ENCODE measurements at places on chromosomes 2 and 18.

DNA sequence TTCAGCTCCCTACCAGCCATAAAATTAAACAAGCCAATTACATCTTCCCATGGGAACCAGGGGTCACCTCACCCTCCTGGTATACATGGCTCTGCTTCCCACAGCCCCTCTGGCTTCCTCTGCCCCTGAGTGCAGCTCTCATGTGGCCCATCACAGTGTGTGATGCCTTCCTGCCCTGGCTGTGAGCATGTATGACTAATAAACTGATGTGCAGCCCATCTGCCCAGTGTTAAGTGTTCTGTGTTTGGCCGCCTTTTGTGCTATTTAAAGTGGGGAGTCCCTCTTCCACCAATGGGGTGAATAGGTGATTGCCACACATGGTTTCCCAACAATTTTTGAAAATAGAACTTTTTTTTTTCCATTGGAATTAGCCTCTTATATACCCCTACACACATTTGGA is 87.7 kb upstream of the PIEZO2 start:
- DNase-seq: no peak

GRCh38 chr2:41907141-41907540 is 140.7 kb upstream of the PKDCC start:
- DNase-seq: no peak

GRCh38 chr2:26164231-26164630 is 8.7 kb upstream of the GAREM2 start:
- no peak for DNase-seq

GRCh38 chr2:25257032-25257552 is 84.6 kb downstream of the DNMT3A start:
- DNase-seq: no peak

DNA sequence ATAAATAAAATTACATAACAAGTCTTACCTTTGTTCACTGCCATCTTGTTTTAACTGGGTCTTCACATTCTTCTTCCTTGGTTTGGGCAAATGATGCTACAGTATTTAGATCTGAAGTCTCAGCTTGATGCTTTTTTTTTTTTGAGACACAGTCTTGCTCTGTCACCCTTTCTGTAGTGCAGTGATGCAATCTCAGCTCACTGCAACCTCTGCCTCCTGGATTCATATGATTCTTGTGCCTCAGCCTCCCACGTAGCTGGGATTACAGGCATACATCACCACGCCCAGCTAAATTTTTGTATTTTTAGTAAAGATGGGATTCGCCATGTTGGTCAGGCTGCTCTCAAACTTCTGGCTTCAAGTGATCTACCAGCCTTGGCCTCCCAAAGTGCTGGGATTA is 53.2 kb upstream of the MAT2A start:
- no peak for DNase-seq

DNA sequence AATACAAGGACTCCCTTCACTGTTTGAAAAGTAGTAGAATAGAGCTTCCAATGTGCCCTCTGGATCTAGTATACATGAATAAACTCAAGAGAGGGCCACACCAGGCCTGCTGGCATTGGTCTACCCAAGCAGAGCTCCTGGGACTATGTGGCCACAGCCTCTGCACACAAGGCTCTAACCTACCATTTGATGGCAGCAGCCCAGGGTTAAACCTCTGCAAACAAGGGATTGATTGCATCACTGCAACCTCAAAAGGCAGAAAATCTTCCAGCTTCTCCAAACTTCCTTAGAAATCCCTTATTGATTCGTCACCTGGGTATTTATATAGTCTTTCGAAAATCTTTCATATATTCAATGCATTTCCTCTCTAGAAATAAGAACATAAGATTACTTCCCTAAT is 147.6 kb upstream of the SETBP1 start:
- no peak for DNase-seq

- no peak for DNase-seq
These were observed 943 bp downstream of the INPP5D start for GRCh38 chr2:233060980-233061590.

DNA sequence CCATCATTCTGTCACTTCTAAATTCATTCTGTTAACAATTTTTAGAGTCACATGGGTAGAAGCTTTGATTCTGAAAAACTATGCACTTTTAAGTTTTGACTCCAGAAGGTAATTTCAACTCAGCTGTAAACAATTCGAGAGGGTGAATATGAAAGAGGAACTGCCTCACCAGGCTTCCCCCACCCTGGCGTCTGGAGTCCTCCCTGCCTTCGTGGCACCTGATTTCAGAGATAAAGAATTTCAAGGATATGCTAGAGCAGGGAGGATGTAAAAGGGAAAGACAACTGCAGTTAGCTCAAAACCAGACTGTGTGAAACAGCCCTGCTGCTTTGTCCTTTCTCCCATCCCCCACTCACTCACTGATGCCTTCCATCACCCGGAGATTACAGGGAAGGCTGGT is 40.7 kb downstream of the ONECUT2 start:
- no peak for DNase-seq

DNA sequence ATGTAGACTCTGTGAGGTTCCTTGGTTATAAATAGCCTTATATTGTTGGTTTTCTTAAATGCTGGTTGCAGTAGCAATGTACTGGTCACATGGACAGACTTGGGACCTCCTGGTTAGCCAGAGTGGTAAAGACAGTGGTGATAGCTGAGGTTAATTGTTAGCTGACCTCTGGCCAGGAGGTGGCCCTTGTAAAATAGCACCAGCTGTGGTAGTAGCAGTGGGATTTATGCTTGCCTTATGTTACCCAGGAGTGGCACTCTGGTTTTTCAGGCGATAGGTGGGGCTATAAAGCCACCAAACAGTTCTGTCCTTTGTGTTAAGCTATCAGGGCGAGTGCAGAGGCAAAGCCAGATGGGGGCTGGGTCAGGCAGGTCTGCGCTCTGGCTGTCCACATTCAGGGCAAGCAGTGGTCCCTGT is 94.8 kb upstream of the SRD5A2 start:
- DNase-seq: no peak

DNA sequence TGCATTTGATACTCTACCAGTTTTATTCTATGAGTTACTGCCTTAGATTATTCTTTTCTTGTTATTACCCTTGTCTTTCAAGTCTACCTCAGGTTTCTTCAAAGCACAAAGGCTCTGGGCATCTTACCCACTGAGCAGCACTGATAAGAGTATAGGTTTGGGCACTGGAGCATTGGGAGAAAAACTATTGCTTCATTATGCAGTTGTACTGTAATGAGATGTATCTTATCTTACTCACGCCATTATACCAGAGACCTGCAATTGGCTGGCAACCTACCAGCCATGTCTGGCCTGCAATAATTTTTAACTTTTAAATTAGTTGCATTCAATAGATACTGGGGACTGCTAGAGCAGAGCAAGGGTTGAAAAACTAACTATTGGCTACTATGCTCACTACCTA is 18.9 kb upstream of the SRBD1 start:
- DNase-seq: no peak

DNA sequence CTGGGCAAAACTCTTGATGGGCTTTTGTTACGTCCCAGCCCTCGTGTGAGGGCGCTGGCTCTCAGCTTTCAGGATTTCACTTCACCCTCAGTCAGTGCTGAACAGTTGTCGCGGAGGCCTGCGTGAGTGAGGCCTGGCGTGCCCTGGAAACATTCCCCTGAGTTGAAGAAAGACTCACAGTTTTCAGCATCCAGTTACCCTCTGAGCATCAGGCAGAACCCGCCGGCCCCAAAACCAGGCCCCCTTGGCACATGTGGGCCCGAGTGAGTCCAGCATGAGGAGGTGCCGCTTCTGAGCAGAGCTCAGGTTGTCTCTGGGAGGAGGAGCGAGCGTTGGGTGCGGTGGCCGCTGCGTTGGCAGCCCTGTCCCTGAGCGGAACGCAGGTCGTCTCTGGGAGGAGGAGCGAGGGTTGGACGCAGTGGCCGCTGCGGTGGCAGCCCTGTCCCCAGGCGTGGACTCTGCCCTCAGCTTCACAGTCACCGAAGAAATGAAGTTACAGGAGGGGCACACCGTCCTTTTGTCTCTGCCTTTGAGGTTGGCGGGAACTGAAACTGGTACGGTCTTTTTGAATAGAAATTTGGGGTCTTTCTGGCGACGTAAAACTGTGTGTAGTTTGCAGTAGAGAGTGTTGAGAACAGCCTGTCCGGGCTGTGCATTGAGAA is at the start of gene NEU4:
TSS of gene NEU4 (plus strand) at position 473 of the 662 bp plus-strand sequence. CDS start 5,292 bp downstream, outside the sequence.
- DNase-seq: no peak

- no peak for DNase-seq
These were observed 10.0 kb downstream of the INPP4A start for GRCh38 chr2:98454500-98455235.

DNA sequence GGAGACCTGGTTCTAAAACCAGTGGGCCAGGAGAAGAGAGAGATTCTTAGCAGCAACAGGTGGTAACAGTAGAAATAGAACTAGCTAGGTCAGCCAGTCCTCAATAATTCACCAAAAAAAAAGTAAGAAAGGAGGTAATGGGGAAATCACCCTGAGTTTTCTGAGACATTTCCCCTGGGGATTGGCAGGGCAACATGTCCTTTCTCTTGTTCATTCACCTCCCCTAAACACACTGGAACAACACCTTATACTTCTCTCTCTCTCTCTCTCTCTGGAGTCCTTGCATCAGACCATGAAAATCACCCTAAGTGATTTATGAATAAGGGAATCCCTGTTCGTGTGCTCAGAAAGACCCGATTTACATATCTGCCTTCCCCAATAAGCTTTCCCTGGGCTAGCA is 64.8 kb downstream of the COX7A2L start:
- DNase-seq: no peak

- no peak for DNase-seq
These were observed 15.3 kb downstream of the VIT start for GRCh38 chr2:36711741-36712314.

- DNase-seq: no peak
These were observed 122.2 kb downstream of the INHBB start for GRCh38 chr2:120468136-120468535.

DNA sequence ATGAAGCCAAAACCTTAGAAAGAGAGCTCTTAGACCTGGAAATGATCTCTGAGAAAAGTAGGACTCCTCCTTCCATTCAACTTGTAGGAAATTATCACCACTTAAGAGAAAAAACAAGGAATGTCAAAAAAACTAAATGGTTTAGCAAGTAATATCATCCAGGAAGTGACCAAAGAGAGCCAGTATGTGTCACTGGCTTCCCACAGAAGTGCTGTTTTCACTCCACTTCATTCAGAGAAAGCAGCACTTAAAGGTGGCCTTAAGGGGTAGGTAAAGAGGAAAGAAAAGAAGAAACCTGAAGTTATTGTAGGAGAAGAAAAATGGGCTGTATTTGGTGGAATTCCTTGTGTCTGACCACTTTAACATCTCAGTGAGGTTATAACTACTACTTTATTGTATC is 414.4 kb upstream of the ETAA1 start:
- DNase-seq: no peak

GRCh38 chr2:210839034-210839433 is 282.6 kb downstream of the CPS1 start:
- no peak for DNase-seq

DNA sequence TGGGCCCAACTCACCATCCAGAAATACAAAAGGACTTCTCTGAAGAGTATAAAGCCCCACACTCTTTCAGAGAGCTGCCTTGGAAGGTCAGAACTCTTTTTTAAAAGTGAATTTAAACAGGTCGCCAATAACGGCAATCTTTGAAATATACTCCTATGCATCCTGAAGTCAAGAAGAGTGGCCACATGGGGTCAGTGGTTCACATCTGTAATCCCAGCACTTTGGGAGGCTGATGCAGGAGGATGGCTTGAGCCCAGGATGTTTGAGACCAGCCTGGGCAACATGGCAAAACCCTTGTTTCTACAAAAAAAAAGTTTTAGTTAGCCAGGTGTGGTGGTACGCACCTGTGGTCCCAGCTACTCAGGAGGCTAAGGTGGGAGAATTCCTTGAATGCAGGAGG is 68.1 kb upstream of the FZD7 start:
- no peak for DNase-seq

GRCh38 chr2:239240414-239240881 is 160.4 kb downstream of the HDAC4 start:
- no peak for DNase-seq

DNA sequence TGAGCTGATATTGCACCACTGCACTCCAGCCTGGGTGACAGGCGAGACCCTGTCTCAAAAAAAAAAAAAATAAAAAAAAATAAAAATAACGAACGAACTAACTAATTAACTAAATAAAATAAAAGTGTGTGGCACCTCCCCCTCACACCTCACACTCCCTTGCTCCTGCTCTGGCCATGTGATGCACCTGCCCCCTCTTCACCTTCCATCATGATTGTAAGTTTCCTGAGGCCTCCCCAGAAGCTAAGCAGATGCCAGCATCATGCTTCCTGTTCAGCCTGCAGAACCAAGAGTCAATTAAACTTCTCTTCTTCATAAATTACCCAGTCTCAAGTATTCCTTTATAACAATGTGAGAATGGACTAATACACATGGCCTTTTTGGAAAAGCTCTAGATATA is 232.1 kb downstream of the TGIF1 start:
- no peak for DNase-seq

DNA sequence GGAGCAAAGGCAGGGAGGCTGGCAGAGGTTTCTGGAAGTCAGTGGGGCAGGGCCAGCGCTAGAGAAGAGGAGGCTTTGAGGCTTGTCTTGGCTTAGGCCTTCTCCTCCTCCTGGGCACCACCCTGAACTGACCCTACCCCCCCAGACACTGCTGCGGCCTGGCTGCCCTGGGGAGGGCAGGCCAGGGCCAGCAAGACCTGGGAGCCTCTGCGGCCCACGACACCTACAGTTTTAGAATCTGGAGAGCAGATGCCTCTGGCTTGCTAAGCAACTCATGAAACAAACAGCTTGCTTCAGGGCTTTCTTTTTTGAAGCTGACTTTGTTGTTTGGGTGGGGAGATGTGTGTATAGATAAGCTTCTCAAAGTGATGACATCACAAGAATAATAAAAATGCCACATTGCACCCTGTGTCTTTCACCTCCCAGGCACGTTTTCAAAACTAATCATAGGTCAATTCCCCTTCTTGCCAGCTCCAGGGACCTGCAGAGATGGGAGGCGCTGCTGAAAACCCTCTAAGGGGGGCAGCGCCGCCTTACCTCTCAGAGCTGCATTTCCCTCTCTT is 46.2 kb upstream of the SMAD7 start:
- no peak for DNase-seq

DNA sequence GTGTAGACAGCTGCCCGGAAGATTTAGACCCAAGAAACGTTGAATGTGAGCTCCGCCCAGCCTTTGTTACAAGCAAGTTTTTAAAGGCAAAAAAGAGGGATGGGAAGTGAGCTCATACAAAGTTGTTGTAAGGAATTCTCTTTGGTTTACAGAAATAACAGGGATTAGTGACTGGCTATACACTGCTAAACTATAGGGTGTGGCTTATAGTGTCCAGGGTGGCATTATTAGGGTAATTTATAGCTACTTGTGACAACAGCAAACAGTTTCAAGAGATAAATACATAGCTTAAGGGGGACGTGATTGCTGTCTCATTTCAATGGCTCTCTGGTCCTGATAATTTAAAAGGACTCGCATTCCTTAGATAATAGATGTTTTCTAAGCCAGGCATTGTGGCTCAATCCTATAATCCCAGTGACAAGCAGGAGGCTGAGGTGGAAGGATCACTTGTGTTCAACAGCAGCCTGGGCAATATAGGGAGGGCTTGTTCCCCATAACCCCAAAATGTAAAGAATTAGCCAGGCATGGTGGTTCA is 66.5 kb upstream of the TGIF1 start:
- DNase-seq: no peak
